ENCODE measurements at places on chromosomes 13 and 19.
A peak's percentile ranks its signal among the peaks of the same experiment; 100 is the strongest.

GRCh38 chr19:30107251-30107650 lies 165.2 kb downstream of the URI1 start:
- DNase-seq, result no peak

DNA sequence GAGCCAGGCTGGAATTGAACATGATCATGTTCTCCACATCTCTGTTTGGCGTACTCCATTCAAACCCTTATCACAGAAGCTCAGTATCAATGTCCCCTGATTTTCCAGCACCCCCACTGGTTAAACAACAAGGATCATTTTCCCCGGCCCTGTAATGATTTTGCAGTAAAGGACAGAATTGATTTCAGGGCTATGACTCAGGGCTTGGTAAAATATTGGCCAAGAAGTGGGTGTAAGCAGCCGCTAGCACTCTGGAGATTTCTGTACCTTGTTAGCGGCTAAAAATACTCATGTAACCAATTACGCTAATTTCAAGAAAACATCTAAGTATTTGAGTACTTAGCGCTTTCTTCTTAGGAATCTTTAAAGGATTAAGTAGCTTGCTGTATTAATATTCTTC lies 69.5 kb upstream of the FNDC3A start:
- DNase-seq, result no peak

- peak; percentile 82 for DNase-seq
These were observed 3.4 kb downstream of the TPGS1 start for GRCh38 chr19:510606-511100.

- no peak for DNase-seq
These were observed 311.7 kb downstream of the TBC1D4 start for GRCh38 chr13:75170311-75170710.

GRCh38 chr19:33679696-33680095 lies 57.9 kb downstream of the CHST8 start:
- no peak for DNase-seq

DNA sequence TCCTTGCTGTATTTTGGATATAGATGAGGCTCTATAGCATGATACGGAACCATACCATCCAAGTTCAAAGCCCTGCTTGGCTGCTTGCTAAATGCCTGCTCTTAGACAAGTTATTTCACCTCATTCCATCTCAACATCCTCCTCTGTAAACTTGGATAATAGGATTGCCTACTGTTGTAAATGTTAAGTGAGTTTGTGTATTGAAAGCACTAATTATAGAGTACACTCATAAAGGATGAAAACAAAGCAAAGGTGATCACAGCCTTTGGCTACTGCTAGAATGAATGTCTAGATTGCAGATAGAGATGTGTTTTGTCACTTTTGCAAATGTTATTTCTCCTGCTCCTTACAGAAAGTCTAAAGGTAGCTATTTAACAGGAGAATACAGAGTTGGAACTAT lies 34.3 kb upstream of the STARD13 start:
- no peak for DNase-seq

DNA sequence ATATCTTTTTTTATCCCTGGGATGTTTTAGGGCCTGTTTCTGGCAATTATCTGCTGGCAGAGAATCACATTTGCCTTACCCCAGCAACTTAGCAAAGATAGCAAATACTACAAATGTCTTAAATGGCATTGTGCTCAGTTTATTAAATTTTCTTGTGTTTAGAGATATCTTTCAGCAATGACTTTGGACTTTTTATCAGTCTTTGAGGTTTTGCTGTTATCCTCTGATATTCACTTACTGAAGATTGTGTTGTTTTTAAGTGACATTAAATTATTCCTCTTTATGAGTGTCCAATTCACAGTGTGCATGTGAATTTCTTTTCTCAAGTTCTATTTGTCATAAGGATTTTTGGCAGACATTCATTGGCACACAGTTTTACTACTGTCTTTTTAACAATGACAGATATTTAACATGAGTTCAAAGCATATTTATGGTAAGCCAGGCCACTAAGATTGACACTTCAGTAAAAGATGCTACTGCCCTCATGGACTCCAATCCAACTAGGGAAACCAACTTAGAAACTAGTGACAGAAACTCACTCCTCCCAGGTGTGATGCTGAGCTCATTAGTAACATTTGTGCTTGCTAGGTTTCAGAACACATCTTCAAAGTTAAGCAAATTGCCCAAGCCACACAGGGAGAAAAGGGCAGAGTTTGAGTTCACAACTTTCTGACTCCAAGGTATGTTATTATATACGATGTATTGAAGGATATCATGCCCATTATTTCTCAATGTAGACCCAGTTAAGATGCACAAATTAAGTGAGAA lies 481.9 kb downstream of the GPC6 start:
- no peak for DNase-seq

- no peak for DNase-seq
These were observed 89.9 kb downstream of the TEX26 start for GRCh38 chr13:31022288-31022895.

DNA sequence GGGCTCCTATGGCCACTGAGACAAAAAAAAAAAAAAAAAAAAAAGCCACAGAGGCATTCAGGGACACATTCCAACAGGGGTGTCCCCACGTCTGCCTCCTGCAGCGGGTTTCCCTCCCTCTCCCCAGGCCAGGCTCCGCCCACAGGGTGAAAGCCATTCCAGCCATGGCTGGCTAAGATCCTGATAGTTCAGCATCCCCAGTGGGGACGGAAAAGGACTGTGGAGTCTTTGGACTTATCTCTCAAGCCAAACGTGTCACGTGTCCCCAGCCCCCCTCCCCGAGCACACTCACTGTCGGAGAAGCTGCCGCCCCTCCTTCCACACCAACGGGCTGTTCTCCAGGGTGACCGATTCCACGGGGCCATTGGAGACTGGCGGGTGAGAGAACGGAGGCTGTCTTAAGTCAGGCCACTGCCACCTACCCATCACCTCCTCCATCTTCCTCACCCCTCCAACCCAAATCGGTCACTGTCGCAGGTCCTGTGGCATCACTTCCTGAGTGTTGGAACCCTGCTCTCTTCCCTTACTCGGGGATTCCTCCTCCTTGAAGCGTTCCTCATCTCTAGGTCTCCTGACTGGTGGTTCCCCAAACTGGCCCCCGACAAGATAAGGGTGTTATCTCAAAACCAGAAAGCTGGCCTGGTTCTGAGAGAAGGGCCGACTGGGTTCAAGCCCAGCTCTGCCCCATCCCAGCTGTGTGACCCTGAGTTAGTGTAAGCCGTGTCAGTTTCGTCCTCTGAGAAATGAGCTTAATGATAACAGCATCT lies 9.1 kb upstream of the FKRP start:
- peak; percentile 75 for DNase-seq

DNA sequence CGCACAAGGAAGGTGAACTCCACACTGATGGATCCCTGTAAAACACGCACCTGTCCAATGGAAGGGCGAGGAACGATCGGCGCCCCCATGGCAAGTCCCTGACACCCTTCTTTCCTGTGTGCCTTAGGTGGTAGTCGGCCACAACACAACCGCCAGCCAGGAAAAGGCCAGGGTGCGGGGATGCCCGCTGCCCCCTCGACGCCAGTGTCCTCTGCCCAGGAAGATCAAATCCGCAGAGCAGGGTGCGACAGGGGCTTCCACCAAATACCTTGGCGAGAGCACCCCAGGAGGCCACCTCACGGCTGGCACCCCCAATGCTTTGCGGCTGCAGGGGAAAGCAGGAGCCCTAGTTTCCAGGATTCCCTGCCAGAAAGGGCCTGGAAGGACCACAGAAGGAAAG lies 91.2 kb downstream of the ZNF254 start:
- DNase-seq, result no peak

DNA sequence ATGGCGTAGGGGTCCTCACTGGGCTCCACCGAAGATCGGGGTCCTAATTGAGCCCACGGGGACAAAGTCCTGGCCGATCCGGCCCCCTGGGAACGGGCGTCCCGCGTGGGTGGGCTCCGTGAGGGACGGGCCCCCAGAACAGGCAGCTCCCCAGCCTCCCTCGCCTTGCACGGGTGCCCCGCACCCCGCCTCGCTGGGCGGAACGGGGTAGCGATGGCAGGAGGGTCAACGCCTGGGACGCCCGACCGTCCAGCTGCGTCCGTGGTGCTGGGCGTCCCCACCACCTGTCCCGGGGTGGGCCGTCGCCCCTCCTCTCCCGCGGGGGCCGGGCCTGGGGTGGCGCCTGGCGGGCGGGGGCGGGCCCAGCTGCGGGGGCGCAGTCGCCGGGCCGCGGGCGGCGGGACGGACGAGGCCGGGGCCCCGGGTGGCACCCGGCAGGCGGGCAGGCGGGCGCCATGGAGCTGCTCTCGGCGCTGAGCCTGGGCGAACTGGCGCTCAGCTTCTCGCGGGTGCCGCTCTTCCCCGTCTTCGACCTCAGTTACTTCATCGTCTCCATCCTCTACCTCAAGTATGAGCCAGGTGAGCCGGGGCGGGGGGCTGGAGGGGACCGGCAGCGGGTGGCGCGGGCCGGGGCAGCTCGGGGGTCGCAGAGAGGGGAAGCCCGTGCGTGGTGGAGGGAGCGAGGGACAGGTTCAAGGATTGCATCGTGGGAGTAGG lies at the start of gene TMEM38A:
Gene TMEM38A, plus strand, starts transcription at position 377 of the 717 bp plus-strand sequence. Its CDS starts 79 bp downstream, at position 456.
- DNase-seq, result peak; percentile 70

DNA sequence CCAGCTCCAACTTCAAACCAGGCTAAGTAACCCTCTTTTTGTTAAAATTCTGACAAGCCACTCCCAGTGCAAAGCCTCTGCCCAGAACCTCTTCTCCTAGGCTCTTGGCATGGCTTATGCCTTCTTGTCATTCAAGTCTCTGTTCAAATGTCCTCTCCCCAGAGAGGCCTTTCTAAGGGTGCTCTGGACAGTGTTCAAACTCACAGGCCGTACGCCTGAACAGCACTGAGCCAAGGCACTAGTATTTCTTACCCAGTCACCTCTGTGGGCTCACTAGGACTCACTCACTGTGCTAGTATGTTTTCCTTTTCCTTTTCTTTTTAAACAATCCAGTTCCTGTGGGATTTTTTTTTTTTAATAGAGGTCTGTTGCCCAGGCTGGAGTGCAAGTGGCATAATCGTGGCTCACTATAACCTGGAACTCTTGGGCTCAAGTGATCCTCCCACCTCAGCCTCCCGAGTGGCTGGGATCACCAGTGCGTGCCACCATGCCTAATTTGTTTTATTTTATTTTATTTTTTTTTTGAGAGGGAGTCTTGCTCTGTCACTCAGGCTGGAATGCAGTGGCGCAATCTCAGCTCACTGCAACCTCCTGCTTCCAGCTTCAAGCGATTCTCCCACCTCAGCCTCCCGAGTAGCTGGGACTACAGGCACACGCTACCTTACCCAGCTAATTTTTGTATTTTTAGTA lies 2.3 kb upstream of the ASF1B start:
- DNase-seq, result peak; percentile 39

DNA sequence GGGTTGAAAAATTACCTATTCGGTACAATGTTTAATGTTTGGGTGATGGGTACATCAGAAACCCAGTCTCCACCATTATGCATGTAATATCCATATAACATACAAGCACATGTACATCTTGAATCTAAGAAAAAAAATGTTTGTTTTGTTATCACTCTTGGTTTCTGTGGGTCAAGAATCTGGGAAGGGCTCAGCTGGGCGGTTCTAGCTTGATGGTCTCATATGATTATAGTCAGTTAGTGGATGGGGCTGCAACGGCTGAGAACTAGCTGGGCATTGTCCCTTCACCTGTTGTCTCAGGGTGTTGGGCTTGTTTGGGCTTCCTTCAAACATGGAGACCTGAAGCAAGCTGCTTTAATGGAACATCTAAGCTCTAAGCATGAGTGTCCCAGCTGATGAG lies 4.7 kb downstream of the ADGRE3 start:
- no peak for DNase-seq

DNA sequence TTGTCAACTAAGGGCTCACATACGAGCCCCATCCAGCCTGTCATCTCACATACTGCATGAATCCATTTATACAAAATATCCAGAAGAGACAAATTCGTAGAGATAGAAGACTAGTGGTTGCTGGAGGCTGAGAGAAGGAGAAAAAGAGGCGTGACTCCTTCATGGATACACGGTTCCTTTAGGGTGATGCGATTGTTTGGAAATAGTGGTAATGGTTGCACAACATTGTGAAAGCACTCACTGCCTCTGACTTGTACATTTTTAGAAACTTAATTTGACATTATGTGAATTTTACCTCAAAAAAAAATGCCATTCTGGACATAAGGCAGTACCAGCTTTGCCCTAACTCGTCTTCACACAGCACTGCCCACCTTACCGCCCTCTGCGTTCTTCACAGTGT lies 27.3 kb downstream of the IGFL1 start:
- DNase-seq, result no peak

GRCh38 chr19:35293808-35294207 lies 1.8 kb downstream of the MAG start:
- no peak for DNase-seq

GRCh38 chr13:91133941-91134802 lies 213.3 kb upstream of the MIR17HG start:
- no peak for DNase-seq

DNA sequence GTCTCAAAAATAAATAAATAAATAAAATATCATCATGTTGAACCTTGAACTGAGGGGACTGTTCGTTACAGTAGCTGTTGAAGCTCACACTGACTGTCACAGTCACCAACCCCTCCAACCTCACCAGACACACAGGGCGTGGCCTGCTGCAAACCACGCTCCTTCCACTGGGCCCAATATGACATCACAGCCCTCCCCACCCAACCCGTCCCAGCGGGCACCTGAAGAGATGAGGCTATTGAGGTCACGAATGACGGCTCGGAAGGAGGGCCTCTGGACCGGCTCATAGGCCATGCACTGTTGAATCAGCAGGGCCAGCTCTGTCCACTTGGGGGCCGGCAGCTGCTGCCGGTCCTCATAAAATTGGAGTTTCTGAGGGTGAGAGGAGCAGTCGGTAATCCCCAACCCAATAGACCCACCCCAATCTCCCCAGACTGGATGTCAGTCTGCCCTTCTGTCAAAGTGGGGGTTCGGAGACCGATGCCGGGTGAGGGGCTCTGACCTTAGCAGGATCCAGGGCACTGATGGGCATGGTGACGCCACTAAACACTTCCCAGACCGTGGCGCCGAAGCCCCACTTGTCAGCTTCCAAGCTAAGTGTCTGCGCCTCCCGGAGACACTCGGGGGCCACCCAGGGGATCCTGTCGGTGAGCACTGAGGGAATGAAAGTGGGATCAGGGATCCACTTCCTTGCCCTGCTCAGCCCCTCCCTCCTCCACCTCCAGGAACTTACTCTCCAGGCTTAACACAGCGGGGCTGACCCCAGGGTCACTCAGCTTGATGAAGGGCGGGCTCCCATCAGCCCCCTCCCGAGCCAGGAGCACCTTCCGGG lies 13.2 kb downstream of the JAK3 start:
- no peak for DNase-seq

DNA sequence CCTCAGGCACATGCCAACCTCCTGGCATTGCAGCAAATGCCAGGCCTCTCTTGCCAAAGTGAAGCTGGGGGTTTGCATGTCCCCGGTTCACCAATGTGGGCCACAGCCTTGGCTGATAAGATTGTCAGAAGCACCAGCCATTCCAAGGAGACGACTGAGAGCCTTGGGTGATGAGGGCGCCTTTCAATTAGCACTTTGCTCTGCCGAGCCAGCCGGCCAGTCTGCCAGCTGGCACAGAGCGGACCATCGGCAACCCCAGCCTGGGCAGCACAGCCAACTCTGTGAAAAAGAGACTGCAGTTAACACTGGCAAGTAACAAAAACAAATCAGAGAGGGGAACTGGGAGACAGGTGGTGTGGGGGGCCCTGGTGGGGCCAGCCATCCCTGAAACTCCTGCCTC lies 67.3 kb downstream of the EFNB2 start:
- DNase-seq, result no peak

GRCh38 chr13:45068036-45069001 lies 52.0 kb upstream of the GTF2F2 start:
- DNase-seq, result no peak
